Hepatocyte (in vitro differentiated cells): ENCODE measurements at places on chromosomes 5 and 9.

DNA sequence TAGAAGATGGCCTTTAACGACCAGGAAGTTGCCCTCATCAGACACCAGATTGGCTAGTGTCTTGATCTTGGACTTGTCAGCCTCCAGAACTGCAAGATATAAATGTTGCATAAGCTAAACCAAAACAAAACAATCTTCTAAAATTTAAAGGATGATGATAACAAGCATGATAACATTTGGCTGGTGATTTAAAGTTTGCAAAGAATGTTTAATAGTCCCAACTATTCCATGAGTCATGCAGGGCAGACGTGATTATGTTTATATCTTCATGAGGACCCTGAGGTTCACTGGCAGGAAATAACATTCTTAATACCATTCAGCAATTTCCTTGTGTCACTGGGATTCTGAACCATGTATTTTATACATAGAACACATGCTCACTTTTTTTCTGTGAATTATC is 319.8 kb downstream of the HCN1 start:
- no peak for DNase-seq

DNA sequence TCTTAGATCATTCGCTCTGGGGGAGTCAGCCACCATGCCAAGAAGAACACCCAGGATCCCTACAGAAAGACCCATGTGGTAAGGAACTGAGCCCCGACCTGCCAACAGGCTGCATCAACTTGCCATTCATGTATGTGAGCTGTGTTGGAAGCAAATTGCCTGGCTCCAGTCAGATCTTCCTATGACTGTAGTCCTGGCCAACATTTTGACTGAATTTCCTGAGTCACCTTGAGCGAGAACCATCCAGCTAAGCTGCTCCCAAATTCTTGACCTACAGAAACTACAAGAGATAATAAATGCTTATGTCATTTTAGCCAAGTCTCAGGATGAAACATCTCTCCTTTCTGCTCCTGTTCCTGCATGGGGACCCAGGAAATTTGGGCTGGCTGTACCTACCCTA is 40.0 kb upstream of the SLC44A1 start:
- DNase-seq: no peak

- no peak for DNase-seq
Observed at GRCh38 chr5:3179220-3179619, 416.4 kb upstream of the IRX1 start.

- DNase-seq: no peak
Observed at GRCh38 chr9:114759512-114760341, 46.1 kb downstream of the TNFSF15 start.
